WTC11 (cell line): ENCODE measurements at places on chromosomes 1 and 21. TPM values are rescaled to one million over a fixed set of nuclear protein-coding genes. Genes with fewer than 3 reads are reported as not detected.

LINGO4 gene
- total RNA-seq = not detected in 3 replicates

RXRG gene
- not detected in 3 replicates for total RNA-seq

- no peak for DNase-seq
Measured at GRCh38 chr1:10942542-10942912, 69.9 kb upstream of the TARDBP start.

GRCh38 chr1:35506960-35507912 is 50.0 kb downstream of the KIAA0319L start:
- DNase-seq = no peak

DNA sequence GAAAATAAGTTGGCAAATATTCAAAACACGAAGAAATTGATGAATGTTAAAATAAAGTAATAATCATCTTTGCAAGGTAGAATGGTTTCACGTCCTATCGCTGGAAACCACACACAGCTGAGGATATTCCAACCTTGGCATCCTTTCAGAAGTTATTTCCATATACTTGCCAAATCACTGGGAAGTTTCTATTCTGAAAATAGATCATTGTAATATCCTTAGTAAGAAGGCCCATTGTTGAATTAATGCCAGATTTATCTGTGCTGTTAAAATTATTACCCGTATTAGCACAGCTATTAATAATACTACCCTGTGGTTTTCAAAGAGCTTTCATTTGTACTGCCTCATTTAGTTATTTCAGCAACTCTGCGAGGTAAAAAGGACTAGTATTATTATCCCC is 81.1 kb downstream of the OLFM3 start:
- DNase-seq = no peak
